ENCODE measurements at places on chromosomes 3 and 15. TPM values are rescaled to one million over a fixed set of nuclear protein-coding genes. Genes with fewer than 3 reads are reported as not detected.

Gene ROPN1
- not detected for total RNA-seq

Gene CELSR3
- 8.6 TPM for total RNA-seq

Gene AHSG
- total RNA-seq = not detected

GRCh38 chr3:70874196-70874595, 561.8 kb upstream of the MDFIC2 start:
- H3K27ac ChIP-seq = no peak overlapping the region
- no peaks in the 10 kb centered on the region for H3K4me1 ChIP-seq
- DNase-seq = no peak
- H3K36me3 ChIP-seq = no peaks in the 10 kb centered on the region
- H3K4me3 ChIP-seq = no peak overlapping the region
- peaks cover 3% of the 10 kb centered on the region for H3K27me3 ChIP-seq

Gene HIGD1A
- 72.1 TPM for total RNA-seq

GRCh38 chr3:115789481-115789880, 166.2 kb downstream of the GAP43 start:
- H3K27me3 ChIP-seq = no peaks in the 10 kb centered on the region
- H3K27ac ChIP-seq = no peak overlapping the region
- DNase-seq = no peak
- no peaks in the 10 kb centered on the region for H3K36me3 ChIP-seq
- peaks cover 35% of the 10 kb centered on the region for H3K4me1 ChIP-seq
- no peak overlapping the region for H3K4me3 ChIP-seq
